ENCODE measurements at places on chromosomes 5 and 9. TPM values are rescaled to one million over a fixed set of nuclear protein-coding genes. Genes with fewer than 3 reads are reported as not detected.

The INVS gene
- 11.9 TPM for total RNA-seq

The ARID3C gene
- total RNA-seq, result not detected

The C5 gene
- 3.4 TPM for total RNA-seq

The SOX30 gene
- 0.22 TPM for total RNA-seq

The CATSPER3 gene
- total RNA-seq, result not detected

The PCDHB8 gene
- total RNA-seq, result 3.8 TPM

Measured in M059J (cell line).